Stimulated activated CD8-positive, alpha-beta memory T cell treated with anti-CD3 and anti-CD28 coated beads, Interleukin-4, amount 100 ng/mL, for 4 hours (primary cell): ENCODE measurements at places on chromosomes 2 and 18.

GRCh38 chr2:55843096-55843993, 80.2 kb downstream of the EFEMP1 start:
- DNase-seq, result no peak

- DNase-seq, result no peak
Observed at GRCh38 chr18:37698508-37699040, 133.0 kb upstream of the CELF4 start.

GRCh38 chr2:156841321-156841720, 405.1 kb downstream of the GPD2 start:
- DNase-seq, result no peak

DNA sequence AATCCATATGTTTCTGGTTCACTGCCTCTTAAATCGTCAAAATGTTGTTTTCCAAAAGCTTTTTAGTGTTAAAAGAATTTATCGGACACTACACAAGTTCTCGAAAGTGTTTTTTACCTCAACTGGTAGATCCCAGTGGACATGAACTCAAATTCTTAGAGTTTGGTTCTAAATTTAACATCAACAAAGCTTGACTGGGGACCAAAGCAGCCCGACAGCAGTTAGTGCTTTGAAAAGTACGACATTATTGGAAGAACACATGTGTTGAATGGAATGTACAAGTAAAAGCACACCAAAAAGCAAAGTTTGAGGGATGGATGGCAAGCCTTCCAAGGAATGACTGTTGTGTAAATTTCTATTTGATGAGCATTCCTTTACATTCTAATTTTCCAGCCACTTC, 803.9 kb upstream of the POU3F3 start:
- DNase-seq, result no peak

DNA sequence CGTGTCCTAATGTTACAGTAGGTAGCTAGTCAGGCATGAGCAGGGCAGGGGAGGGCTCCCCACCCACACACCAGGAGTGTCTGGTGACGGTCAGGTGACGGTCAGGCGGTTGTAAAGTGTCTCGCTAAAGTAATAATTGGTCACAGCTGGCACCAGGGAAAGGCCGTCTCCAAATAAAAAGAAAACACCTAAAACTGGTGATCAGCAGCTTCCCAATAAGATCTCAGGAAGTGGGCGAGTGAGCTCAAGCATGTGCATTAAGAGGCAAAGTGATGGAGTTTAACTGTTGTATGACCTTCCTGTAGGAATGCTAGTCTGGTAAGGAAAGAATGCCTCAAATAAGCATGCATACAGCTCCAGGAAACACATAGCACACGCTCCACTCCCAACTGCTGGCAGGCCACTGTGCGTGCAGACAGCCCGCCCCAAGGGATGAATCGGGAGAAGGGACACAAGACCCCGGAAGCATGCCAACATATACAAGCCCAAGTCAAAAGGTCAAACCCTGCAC, 177.1 kb downstream of the RNF144A start:
- DNase-seq, result no peak

DNA sequence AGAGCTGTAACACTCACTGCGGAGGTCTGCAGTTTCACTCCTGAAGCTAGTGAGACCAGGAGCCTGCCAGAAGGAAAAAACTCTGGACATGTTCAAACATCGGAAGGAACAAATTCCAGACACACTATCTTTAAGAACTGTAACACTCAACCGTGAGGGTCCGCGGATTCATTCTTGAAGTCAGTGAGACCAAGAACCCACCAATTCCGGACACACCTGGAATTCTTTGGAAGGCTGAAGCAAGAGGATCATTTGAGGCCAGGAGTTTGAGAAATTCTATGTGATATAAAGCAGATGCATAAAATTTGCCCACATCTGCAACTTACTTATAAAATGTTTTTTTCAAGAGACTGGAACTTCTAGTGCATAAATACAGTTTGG, 43.5 kb upstream of the ITSN2 start:
- DNase-seq, result no peak
